ENCODE measurements at places on chromosomes 7 and 10. TPM values are rescaled to one million over a fixed set of nuclear protein-coding genes. Genes with fewer than 3 reads are reported as not detected.

Gene ANKRD1
- not detected for total RNA-seq

Gene SLC18A3
- total RNA-seq = not detected

Gene RBP3
- total RNA-seq = not detected

Gene FAM131B
- 0.64 TPM for total RNA-seq

Gene BRAF
- 10.0 TPM for total RNA-seq

Gene ATXN7L1
- 14.1 TPM for total RNA-seq

Gene PAPOLB
- total RNA-seq = not detected

Gene C7orf33
- total RNA-seq = not detected

Gene SEMA3D
- total RNA-seq = 0.15 TPM

Gene GHRHR
- total RNA-seq = not detected

Gene MYL10
- total RNA-seq = not detected

Gene INSYN2A
- total RNA-seq = not detected

Gene DEPP1
- 48.9 TPM for total RNA-seq

- no peak for DNase-seq
Measured at GRCh38 chr7:132511921-132512320, 64.3 kb downstream of the PLXNA4 start.

DNA sequence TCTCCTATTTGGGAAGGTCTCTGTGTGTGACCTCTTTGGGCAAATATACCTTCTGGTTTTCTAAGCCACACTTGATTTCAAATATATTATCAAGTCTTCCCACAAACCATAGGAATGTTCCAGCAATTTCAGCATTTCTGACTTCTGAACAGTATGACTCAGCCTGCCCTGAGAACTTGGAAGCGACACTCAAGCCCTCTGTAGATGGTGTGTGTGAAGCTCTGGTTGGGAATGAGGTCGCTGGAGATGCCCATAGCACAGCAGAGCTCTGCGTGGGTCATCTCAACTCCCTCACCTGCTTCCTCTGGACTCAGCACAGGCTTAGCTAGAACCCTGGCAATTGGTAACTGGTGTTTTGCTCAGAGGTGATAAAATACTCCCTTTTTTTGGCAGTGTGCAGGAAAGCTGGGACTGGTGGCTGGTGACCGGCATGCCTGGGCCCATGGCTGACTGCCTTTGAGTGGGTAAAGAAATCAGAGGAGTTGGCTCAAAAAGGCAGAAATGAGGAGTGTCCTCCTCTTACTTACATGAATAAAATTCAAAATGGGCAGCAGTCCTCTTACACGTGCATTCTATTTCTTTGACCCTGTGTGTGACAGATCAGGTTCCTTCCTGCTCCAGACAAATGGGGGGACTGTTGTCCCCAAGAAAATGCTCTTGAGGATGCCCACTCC, 87.5 kb upstream of the NRP1 start:
- DNase-seq = no peak

GRCh38 chr10:73244866-73245477, 2.1 kb downstream of the DNAJC9 start:
- DNase-seq = no peak

DNA sequence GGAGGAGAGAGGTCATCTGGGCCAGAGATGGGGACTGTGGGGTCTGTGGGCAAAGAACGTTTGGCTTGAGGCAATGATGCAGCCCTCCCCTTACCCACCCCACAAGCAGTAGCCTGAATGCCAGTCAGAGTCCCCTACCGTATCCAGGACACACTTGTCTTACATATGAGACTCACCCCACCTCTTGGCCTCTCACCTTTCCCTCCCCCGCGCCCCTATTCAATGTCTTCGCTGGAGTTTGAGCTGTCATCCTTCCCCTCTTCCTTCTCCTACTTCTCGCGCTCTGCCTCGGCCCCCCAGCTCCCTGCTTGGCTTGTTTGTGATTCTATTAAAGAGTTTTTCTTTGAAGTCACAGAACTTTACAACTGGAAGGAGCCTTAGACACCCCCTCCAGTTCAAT, 8.9 kb downstream of the PRRT4 start:
- DNase-seq = no peak

DNA sequence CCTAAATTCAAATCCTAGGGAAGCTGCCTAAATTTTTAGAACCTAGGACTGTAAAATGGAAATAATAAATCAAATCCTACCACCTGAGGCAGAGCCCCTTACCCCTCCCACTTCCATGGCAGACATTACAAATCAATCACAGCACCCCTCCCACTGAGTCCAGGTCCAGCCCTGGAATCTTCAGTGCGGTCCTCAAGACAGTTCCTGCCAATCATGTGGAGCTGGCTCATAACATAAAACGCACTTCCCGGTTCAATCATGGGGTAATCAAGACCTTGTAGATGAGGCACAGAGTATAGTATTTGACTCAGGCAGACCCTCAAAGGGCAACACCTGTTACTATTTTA, 157.0 kb downstream of the SLIT1 start:
- no peak for DNase-seq

DNA sequence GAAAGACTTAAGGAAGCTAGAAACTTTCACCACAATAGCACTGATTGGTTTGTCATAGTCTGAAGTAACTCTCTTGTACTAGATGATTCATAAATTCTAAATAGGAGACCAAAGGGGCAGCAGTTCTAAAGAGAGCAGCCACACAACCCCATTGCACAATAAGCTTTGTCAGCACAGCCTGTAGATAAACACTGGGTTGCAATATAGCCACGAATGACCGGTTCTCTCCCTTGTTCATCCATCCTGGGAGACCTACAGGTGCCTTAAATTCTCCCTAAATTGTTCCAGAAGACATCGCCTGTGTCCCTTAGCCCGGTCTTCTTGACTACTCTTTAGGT, 167.0 kb downstream of the SNX13 start:
- no peak for DNase-seq

- no peak for DNase-seq
Measured at GRCh38 chr10:6333086-6333485, 130.4 kb downstream of the PFKFB3 start.

GRCh38 chr7:157267516-157267915, 69.3 kb upstream of the DNAJB6 start:
- DNase-seq = no peak

- no peak for DNase-seq
Measured at GRCh38 chr10:30185916-30186315, 126.5 kb upstream of the JCAD start.

DNA sequence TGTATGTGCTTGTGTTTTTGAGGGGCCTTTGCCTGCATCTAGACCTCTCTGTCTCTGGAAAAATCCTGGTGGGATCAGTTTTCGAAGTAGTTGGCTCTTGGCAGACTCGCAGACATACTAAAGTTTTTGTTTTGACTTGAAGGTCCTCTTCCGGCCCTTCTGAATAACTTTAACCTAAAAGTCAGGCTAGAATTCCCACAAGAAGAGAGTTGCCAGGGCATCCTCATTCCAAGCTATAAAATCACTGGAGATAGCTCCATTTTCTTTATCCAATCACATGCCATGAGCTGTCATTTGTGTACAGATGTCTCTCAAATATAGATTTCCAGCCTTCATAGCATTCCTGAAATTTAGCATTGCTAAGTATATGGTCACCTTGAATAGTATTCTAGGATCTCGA, 967.8 kb downstream of the LRMDA start:
- no peak for DNase-seq

DNA sequence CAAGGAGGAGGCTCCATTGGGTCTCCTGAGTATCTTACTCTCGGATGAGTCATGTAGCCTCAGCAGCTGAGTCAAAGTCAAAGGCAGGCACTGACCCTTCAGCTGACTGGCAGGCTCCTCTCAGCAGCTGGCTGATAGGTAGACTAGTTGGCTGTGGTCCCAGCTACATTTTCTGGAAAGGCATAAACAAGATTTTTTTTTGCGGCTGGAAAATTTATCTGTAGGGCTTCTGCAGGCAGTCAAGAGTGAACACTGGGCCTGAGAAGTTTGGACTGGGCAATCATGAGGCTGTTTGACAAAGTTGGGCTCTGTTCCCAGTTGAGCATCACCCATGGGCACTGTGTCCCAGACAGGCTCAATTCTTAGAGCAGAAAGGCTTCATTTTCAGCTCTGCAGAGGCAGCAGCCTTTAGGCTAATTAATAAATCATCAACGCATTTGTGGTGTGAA, 796.2 kb downstream of the CCSER2 start:
- no peak for DNase-seq

DNA sequence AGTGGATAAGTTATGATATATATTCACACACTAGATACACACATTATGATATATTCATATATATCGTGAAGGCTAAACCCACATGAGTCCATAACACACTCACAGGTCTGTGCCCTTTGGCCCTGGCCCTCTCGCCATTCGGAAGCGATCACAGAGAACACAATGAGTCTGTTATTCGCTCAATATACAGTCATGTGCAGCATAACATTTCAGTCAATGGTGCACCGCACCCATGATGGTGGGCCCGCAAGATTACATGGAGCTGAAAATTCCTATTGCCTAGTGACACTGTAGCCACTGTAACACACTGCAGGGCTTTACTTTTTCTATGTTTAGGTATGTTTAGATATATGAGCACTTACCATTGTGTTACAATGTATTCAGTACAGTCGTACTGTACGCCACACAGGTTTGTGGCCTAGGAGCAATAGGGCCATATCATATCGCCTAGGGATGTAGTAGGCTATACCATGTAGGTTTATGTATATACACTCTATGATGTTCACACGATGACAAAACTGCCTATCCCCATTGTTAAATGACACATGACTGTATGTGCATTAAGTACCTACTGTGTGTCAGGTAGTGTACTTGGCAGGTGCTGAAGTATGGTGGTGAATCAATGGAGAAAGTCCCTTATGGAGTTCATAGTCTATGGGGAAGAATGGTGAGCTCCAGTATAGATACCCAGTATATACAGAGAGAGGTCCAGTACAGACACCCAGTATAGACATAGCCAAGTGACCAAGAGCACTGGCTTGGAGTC, 198.8 kb upstream of the KLF14 start:
- DNase-seq = no peak

GRCh38 chr10:5977471-5978229, at the start of gene IL15RA:
Gene IL15RA (minus strand): TSS chr10:5977543. CDS start chr10:5977492, 51 bp downstream.
- no peak for DNase-seq

GRCh38 chr7:45670717-45671116, 96.5 kb downstream of the ADCY1 start:
- no peak for DNase-seq

DNA sequence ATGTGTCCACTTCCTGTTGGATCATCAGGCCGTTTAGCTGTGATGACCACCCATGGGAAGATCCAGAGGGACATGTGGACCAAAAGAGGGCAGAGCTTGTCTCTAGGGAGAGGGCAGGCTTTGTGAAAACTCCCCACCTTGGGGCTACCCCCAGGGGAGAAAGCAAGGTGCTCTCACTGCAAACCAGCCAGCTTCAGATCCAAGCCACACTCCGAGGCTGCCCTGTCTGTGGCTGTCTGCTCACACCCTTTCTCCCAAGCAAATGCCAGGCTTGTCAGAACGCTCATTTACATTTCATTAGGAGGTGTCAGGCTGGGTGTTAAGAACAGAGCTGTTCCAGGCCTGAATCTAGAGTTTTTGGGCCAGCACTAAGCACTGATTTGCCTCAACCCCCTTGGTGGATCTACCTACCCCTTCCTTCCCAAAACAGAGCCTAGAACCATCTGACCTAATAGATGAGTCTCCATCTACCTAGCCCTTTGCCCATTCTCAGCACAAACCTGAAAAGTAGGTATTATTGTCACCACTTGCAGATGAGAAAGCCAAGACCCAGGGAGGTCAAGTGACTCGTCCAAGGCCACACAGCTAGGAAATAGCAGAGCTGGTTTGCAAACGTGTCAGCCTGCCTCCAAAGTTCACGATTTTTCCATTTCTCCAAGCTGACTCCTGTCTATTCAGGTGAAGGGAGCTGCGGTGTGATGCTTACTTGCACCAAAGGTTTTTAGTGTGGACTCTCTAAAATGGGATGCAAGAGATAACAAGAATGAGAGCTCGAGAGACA, 130.9 kb downstream of the EMX2 start:
- no peak for DNase-seq

GRCh38 chr10:98246911-98247805, 20.8 kb downstream of the LOXL4 start:
- DNase-seq = no peak

GRCh38 chr10:71952745-71953144, 11.4 kb upstream of the CHST3 start:
- no peak for DNase-seq

- DNase-seq = no peak
Measured at GRCh38 chr10:126199221-126199998, 188.9 kb downstream of the ADAM12 start.

All from esophagus squamous epithelium (tissue), 5 donors.